ENCODE measurements at places on chromosomes 1 and 21.
A peak's percentile ranks its signal among the peaks of the same experiment; 100 is the strongest.

- no peak overlapping the region for H3K4me3 ChIP-seq
- no peaks in the 10 kb centered on the region for H3K27me3 ChIP-seq
- no peaks in the 10 kb centered on the region for H3K36me3 ChIP-seq
- no peak overlapping the region for H3K27ac ChIP-seq
Observed at GRCh38 chr1:211336775-211337174, 10.1 kb downstream of the TRAF5 start.

GRCh38 chr1:117655220-117655577 is 49.4 kb downstream of the TENT5C start:
- no peak overlapping the region for H3K27ac ChIP-seq
- H3K4me1 ChIP-seq, result no peaks in the 10 kb centered on the region
- no peak overlapping the region for H3K4me3 ChIP-seq
- peak; percentile 61 for DNase-seq
- no peaks in the 10 kb centered on the region for H3K27me3 ChIP-seq

- no peak overlapping the region for H3K4me3 ChIP-seq
- DNase-seq, result no peak
- no peaks in the 10 kb centered on the region for H3K27me3 ChIP-seq
- H3K4me1 ChIP-seq, result no peaks in the 10 kb centered on the region
Observed at GRCh38 chr1:244695937-244696336, 43.0 kb downstream of the DESI2 start.

- no peak for DNase-seq
- H3K4me1 ChIP-seq, result peaks cover 11% of the 10 kb centered on the region
- no peak overlapping the region for H3K27ac ChIP-seq
- H3K36me3 ChIP-seq, result no peaks in the 10 kb centered on the region
- H3K4me3 ChIP-seq, result no peak overlapping the region
Observed at GRCh38 chr1:175195281-175195680, 2.7 kb upstream of the KIAA0040 start.

DNA sequence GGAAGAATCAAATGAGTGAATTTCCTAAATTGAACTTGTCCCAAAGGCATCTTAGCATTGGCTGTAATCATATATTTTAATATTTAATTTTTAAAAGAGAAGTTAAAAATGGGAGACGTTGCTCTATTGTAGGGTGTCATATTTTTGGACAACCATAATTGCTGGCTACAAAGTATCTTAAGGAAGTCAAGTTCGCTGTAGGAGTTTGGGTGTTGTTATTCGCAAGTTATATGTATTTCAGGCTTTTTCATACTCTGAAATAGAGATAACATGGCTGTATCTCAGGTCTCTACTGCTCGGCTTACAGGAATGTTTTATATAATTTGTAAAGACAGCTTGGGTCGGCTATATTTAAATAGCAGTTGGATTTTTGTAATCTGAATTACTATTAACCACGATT is 852 bp downstream of the TMEM50A start:
- H3K4me3 ChIP-seq, result peak overlapping the region; percentile 82

GRCh38 chr1:27365372-27366112 is 1.2 kb downstream of the MAP3K6 start:
- peak overlapping the region; percentile 66 for H3K4me3 ChIP-seq
- no peaks in the 10 kb centered on the region for H3K27me3 ChIP-seq
- H3K4me1 ChIP-seq, result peaks cover 21% of the 10 kb centered on the region
- peak; percentile 94 for DNase-seq
- peak overlapping the region; percentile 87 for H3K27ac ChIP-seq

GRCh38 chr1:100443811-100444571 is 91.7 kb downstream of the CDC14A start:
- no peaks in the 10 kb centered on the region for H3K4me1 ChIP-seq
- no peak overlapping the region for H3K4me3 ChIP-seq
- H3K27ac ChIP-seq, result no peak overlapping the region

DNA sequence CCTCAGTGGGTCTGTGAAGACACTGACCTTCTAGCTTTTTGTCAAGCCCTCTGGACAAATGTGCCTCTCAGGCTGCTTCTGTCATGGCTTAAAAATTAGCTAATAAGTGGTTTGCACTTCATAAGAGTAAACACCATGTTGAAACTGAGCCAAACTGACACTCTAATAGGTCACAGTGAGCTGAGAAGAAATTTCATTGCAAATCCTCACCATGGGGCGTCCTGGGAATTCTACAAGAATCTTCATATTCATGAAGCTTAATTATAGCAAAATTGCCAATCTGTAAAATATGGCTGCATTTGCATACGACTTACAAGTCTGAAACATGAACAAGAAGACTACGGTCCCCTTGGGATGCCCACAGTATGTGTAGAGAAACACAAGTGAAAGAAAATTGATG is 188.6 kb downstream of the DSCAM start:
- no peak overlapping the region for H3K4me3 ChIP-seq
- no peaks in the 10 kb centered on the region for H3K36me3 ChIP-seq
- DNase-seq, result no peak

- no peaks in the 10 kb centered on the region for H3K4me1 ChIP-seq
- no peaks in the 10 kb centered on the region for H3K27me3 ChIP-seq
- no peak overlapping the region for H3K27ac ChIP-seq
Observed at GRCh38 chr1:108570128-108570527, 10.2 kb downstream of the EEIG2 start.

GRCh38 chr1:58923090-58923470 is 139.2 kb upstream of the JUN start:
- H3K4me1 ChIP-seq, result peaks cover 3% of the 10 kb centered on the region
- H3K36me3 ChIP-seq, result no peaks in the 10 kb centered on the region
- no peak for DNase-seq
- H3K27ac ChIP-seq, result no peak overlapping the region

GRCh38 chr1:210250665-210250997 is 18.0 kb downstream of the SERTAD4 start:
- H3K4me1 ChIP-seq, result peaks cover 15% of the 10 kb centered on the region
- no peaks in the 10 kb centered on the region for H3K36me3 ChIP-seq
- H3K27ac ChIP-seq, result no peak overlapping the region
